ENCODE measurements at places on chromosomes 3 and 15.

DNA sequence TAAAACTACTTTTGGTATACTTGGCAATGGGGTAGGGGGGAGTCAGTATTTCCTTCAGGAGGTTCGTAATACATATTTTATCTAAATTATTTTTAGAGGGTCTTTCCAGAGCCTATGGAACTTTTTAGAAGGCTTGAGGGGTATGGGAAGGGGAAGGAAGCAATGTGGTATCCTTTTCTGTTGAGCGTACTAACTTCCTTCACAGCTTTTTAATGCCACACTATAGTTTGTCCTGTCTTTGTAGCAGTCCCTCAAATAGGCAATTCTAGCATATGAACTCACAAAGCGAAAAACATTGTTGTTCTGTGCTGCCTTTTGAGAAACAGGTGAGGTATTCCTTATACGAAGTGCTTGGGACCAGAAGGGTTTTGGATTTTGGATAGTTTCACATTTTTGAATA is 22.3 kb upstream of the P2RY13 start:
- no peak for DNase-seq

DNA sequence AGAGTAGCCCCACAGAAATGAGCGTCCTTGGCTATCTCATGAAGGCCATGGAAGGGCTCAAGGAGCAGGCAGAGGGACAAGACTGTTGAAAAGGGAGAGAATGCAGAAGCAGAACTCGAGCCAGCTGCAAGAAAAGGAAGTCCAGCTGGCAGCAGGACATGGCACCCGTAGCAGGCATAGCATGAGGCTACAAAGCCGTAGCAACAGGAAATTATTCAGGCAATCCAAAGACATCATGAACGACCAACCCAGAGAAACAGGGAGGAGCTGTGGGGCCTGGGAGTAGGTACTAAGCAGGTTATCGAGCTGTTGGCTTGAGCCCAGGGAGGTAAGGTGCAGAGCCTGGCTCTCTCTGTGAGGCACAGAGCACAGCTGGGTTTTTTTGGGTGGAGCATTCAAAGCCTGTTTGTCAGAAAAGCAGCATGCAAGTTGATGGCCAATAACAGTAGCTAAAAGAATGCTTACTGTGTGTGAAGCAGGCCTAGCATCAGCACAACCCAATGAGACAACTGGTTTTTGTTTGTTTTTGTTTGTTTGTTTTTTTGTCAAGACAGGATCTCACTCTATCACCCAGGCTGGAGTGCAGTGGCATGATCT is 144.0 kb upstream of the SMAD3 start:
- DNase-seq, result no peak

DNA sequence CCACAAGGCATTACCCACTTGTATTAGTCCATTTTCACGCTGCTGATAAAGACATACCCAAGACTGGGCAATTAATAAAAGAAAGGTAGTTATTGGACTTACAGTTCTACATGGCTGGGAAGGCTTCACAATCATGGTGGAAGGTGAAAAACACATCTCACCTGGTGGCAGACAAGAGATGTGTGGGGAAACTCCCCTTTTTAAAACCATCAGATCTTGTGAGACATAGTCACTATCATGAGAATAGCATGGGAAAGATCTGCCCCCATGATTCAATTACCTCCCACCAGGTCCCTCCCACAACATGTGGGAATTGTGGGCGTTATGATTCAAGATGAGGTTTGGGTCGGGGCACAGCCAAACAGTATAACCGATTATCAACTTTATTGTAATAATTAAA is 17.0 kb upstream of the CMC1 start:
- no peak for DNase-seq

- DNase-seq, result no peak
Observed at GRCh38 chr15:23846218-23846617, 159.1 kb upstream of the NDN start.

- no peak for DNase-seq
Observed at GRCh38 chr3:190626951-190627620, 113.2 kb downstream of the IL1RAP start.

DNA sequence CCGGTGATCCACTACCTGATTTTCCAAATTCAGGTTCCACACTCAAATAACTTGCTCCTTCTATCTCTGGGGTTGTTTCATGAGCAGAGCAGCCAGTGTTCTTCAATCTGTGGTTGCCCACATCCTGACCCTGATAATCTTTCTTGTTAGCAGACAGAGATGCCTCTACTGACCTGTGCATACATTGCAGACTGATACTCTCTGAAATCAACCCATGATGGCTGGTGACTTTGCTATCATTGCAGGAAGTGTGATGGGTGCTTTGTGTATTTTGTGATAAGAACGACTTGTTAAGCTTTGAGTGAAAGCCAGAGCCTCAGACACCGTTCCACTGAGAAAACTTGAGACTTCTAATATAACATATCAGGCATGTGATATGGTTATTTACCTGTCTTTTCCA is 39.9 kb downstream of the GATM start:
- no peak for DNase-seq

DNA sequence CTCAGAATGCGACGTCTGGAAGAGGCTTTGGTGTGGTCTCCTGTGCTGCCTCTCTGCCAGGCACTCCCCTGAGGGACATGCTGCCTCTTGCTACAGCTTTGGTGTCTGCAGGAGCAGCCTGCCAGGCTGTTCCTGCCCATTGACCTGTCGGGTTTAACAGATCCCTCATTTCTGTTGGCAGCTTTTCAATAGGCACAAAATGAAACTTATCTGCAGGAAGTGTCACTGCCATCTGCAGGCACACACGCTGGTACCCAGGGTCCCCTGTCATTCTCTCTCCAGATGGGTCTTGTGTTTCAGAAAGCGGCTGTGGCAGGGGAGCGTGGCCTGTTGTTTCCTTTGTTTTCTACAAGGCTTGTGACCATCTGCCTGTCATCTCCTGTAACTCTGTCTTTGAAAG is 328.3 kb upstream of the CHRM5 start:
- no peak for DNase-seq

DNA sequence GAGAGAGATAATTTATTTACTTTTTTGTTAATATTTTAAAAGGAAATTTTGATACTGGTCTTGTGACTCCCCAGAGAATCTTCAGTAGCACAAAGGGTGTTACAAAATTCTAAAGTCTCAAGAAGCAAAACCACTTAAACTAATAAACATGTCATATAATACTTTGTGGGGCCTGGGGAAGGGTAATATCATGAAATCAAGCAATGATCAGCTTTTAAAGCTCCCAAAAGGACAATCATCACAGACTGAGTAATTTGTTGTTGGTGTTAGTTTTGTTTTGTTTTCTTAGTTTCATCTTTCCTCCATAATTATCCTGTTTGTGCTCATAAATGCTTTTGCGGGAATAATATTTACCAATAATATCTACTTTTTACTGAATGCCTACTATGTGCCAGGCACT is 55.0 kb downstream of the TMEM212 start:
- DNase-seq, result no peak

Measured in AG10803 (cell line).